ENCODE measurements at places on chromosomes 12 and 14. TPM values are rescaled to one million over a fixed set of nuclear protein-coding genes. Genes with fewer than 3 reads are reported as not detected.

GRCh38 chr12:78191611-78192010 is 360.9 kb downstream of the NAV3 start:
- DNase-seq = no peak
- no peak overlapping the region for H3K4me3 ChIP-seq
- no peaks in the 10 kb centered on the region for H3K36me3 ChIP-seq
- no peak overlapping the region for H3K27ac ChIP-seq

Gene OR4E1
- total RNA-seq = not detected

DNA sequence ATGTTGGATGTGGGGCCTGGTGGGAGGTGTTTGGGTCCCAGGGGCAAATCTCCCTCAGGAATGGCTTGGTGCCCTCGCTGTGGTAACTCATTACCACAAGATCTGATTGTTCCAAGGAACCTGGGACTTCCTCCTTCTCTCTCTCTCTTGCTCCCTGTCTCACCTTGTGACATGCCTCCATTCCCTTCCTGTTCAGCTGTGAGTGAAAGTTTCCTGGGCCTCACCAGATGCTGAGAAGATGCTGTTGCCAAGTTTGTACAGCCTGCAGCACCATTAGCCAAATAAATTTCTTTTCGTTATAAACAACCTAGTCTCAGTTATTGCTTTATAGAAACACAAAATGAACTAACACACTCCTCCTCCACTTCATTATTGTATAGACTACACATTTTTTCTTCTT is 759.8 kb upstream of the MDGA2 start:
- no peak for DNase-seq
- no peak overlapping the region for H3K4me3 ChIP-seq
- no peak overlapping the region for H3K27ac ChIP-seq
- no peaks in the 10 kb centered on the region for H3K27me3 ChIP-seq

Gene CABP1
- total RNA-seq = 0.50 TPM

Gene TGFB3
- total RNA-seq = 3.4 TPM

DNA sequence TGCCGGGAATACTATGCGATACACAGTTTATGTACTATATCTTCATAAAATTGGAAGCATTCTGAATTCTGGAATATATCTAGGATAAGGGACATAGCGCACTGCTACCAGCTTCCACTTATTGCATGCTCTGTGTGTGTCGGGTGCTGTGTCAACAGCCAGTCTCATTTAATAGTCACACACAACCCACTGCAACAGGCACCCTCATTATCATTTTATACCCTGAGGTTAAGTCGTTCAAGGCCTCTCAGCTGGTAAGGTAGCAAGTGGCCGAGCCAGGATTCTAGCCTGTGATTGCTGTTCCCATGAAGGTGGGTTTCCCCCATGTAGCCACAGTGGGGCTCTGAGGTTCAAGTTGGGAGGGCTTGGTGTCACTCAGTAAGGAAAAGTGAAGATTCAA is 7.0 kb downstream of the PPP1R1A start:
- H3K27me3 ChIP-seq = peaks cover 13% of the 10 kb centered on the region
- no peak overlapping the region for H3K4me3 ChIP-seq
- DNase-seq = no peak
- H3K4me1 ChIP-seq = peaks cover 5% of the 10 kb centered on the region
- no peak overlapping the region for H3K27ac ChIP-seq

- H3K27me3 ChIP-seq = no peaks in the 10 kb centered on the region
- H3K36me3 ChIP-seq = peaks cover 6% of the 10 kb centered on the region
- H3K27ac ChIP-seq = no peak overlapping the region
- H3K4me3 ChIP-seq = no peak overlapping the region
Measured at GRCh38 chr14:65019944-65020566, 33.4 kb downstream of the FNTB start.

DNA sequence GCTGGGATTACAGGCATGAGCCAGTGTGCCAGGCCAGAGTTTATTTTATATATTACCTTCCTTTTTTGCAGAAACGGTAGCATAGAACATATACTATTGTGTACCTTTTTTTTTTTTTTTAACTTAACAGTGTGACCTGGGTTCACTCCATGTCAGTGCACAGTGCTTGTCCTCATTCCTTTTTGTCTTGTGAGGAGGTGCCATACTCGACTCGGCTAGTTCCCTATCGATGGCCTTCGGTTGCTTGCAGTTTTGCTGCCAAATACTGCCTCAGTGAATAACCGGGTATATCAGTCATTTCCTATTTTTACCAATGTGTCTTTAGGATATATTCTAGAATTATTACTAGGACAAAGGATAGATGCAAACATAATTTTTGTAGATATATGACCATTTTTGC is 36.8 kb downstream of the ZNF664 start:
- no peak for DNase-seq
- peaks cover 30% of the 10 kb centered on the region for H3K4me1 ChIP-seq
- no peaks in the 10 kb centered on the region for H3K27me3 ChIP-seq
- no peak overlapping the region for H3K4me3 ChIP-seq
- no peak overlapping the region for H3K27ac ChIP-seq
- H3K36me3 ChIP-seq = peaks cover 41% of the 10 kb centered on the region

Gene TUNAR
- total RNA-seq = not detected

Gene MDP1
- 11.3 TPM for total RNA-seq

DNA sequence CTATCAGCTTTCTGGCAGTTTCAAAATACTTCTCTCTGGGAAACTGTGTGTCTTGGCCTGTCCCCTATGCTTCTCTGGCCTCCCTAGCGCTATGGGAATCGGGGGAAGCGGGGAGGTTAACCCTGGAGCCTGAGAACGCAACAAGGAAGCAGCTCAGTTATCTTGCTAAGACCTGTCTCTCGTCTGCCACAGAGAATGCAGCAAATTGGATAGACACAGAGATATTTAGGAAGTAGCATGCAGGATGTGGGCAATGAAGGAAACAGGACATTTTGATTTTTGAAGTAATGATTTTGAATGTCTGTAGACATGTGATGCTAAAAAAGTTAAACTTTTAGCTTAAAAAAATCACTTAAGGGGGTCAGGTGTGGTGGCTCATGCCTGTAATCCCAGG is 6.6 kb upstream of the CALCOCO1 start:
- peaks cover 21% of the 10 kb centered on the region for H3K27me3 ChIP-seq
- H3K36me3 ChIP-seq = no peaks in the 10 kb centered on the region
- DNase-seq = no peak
- no peak overlapping the region for H3K27ac ChIP-seq
- no peak overlapping the region for H3K4me3 ChIP-seq
- H3K4me1 ChIP-seq = peaks cover 8% of the 10 kb centered on the region

DNA sequence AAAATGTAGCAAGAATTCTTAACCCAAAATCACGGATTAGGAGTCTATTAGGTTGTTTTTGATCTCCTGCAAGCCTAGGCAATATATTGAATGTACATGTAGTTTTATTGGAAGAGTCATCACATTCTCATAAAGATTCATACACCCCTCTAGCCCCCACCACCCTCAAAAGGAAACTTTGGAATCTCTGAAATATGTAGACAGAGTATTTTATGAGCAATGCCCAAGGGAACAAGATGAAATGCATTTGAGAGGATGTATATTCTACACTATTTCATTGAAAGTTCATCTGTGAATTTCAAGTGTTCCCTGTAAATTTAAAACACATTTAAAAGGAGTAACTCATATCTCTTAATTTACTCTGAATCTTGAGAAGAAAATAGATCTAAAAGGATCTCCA is 103.7 kb downstream of the SYT1 start:
- no peak for DNase-seq
- no peaks in the 10 kb centered on the region for H3K27me3 ChIP-seq
- no peaks in the 10 kb centered on the region for H3K4me1 ChIP-seq
- H3K27ac ChIP-seq = no peak overlapping the region

- no peak overlapping the region for H3K4me3 ChIP-seq
- peaks cover 4% of the 10 kb centered on the region for H3K36me3 ChIP-seq
- H3K4me1 ChIP-seq = peaks cover 2% of the 10 kb centered on the region
- H3K27ac ChIP-seq = no peak overlapping the region
- no peak for DNase-seq
- H3K27me3 ChIP-seq = no peaks in the 10 kb centered on the region
Measured at GRCh38 chr12:67818459-67818903, 169.9 kb downstream of the DYRK2 start.

- H3K27me3 ChIP-seq = no peaks in the 10 kb centered on the region
- H3K4me1 ChIP-seq = no peaks in the 10 kb centered on the region
- H3K4me3 ChIP-seq = no peak overlapping the region
- peaks cover 25% of the 10 kb centered on the region for H3K36me3 ChIP-seq
Measured at GRCh38 chr14:75702122-75702521, 41.1 kb downstream of the TTLL5 start.

DNA sequence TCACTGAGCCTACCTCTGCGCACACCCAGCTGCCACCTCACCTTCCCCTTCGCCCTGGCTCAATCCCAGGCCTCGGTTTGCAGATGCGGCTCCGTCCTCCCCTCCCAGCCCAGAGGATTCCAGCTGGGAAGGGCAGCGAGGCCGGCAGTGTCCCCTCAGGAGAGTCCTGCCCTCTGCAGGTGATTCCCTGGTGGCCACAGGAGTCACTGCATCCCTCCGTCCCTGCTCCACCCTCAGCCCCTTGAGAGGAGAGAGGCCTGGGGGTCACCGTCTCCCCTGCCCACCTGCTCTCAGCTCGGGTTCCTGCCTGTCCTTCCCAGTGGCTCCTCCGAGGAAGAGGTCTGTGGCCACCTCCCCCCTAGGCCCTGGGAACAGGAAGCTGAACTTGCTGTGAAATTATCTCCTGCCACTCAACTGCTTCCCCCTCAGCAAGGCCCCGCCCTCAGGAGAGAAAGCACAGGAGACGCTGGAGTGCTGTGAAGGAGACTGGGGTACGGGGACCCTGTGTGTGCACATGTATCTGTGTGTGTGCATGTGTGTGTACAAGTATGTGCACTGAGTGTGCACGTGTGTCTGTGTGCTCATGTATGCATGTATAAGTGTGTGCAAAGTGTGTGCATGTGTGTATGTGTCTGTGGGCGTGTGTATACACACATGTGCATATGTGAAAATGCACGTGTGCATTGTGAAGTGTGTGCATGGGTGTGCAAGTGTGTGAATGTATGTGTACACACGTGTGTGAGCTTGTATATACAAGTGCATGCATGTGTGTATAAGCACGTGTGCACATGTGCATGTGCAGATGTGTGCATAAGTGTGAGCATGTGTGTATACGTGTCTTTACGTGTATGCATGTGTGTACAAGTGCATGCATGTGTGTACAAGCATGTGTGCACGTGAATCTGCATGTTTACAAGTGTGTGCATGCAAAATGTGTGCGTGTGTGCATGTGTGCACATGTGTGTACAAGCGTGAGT is 13.2 kb upstream of the GALNT9 start:
- no peaks in the 10 kb centered on the region for H3K36me3 ChIP-seq
- peak; percentile 11 for DNase-seq
- peaks cover 8% of the 10 kb centered on the region for H3K4me1 ChIP-seq
- H3K27ac ChIP-seq = no peak overlapping the region

- peaks cover 77% of the 10 kb centered on the region for H3K4me1 ChIP-seq
- no peak for DNase-seq
- peaks cover 19% of the 10 kb centered on the region for H3K36me3 ChIP-seq
- H3K27me3 ChIP-seq = no peaks in the 10 kb centered on the region
- H3K4me3 ChIP-seq = peak overlapping the region; percentile 96
Measured at GRCh38 chr12:75481774-75482173, 1.2 kb downstream of the GLIPR1 start.

Gene SYNE3
- total RNA-seq = 64.1 TPM

GRCh38 chr12:29563636-29564035 is 66.2 kb upstream of the OVCH1 start:
- no peak for DNase-seq
- no peak overlapping the region for H3K27ac ChIP-seq
- no peaks in the 10 kb centered on the region for H3K4me1 ChIP-seq
- H3K27me3 ChIP-seq = peaks cover 17% of the 10 kb centered on the region
- no peak overlapping the region for H3K4me3 ChIP-seq

DNA sequence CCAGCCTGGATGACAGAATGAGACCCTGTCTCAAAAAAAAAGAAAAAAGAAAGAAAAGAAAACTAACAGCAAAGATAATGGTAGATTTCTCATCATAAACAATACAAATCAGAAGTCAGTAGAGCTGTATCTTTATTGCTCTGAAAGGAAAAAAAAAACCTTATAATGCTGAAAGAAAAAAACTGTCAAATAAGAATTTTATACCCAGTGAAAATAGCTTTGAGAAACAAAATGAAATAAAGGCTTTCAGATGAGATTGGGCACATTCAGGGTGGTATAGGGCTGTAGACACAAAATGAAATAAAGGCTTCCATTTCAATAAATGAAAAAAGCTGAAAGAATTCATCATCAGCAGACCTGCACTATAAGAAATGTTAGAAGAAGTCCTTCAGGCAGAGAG is 105.0 kb upstream of the FOXN3 start:
- peaks cover 44% of the 10 kb centered on the region for H3K4me1 ChIP-seq
- H3K27me3 ChIP-seq = no peaks in the 10 kb centered on the region
- no peak for DNase-seq
- no peak overlapping the region for H3K27ac ChIP-seq

DNA sequence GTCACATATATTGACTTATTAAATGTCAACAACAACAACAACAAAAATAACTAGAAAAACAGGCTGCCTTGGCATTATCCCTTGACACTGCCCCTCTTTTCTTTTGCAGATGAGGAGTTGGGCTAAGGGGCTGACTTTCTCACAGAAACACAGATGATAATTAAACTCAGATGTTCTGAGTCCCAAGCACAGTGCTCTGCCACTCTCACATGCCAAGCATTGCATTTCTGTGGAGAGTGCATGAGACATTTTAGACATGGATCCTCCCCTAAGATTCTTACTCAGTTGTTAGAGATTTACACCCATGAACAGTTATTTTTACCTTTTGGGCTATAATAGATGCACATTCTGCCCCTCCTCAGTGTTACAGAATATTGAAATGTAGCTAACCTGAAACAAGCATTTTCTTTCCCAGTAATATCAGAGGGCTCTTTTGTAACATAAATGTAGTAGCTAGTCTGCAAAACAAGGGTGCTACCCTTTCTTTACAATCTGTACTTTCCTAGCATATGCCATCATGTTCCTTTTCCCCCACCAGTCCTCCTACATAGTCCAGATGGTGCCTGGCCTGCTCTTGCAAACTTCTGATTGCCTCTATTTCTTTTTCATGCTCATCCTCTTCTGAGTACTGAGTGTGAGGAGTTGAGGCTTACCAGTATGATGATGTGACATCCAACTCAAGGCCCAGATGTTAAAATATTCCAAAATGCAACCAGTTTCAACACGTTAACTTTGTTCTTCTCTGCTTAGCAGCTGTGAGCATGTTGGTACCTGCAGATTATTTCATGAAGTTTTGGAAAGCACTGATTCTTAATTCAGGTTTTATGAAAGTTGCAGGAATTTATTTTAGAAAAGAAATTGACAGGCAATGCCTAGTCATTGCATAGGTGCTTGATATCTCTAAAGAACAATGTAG is 125.0 kb upstream of the ATP2B1 start:
- H3K27ac ChIP-seq = no peak overlapping the region
- DNase-seq = no peak
- no peaks in the 10 kb centered on the region for H3K4me1 ChIP-seq
- H3K27me3 ChIP-seq = no peaks in the 10 kb centered on the region
- no peaks in the 10 kb centered on the region for H3K36me3 ChIP-seq
- no peak overlapping the region for H3K4me3 ChIP-seq

- no peaks in the 10 kb centered on the region for H3K4me1 ChIP-seq
- no peak overlapping the region for H3K4me3 ChIP-seq
- H3K27ac ChIP-seq = no peak overlapping the region
Measured at GRCh38 chr12:132238488-132238854, 90.9 kb downstream of the GALNT9 start.

Gene ZC3H14
- total RNA-seq = 43.9 TPM

All from activated CD8-positive, alpha-beta T cell treated with anti-CD3 and anti-CD28 coated beads for 36 hours (primary cell).